Bronchial epithelial cell (primary cell): ENCODE measurements at places on chromosomes 16 and 17.

DNA sequence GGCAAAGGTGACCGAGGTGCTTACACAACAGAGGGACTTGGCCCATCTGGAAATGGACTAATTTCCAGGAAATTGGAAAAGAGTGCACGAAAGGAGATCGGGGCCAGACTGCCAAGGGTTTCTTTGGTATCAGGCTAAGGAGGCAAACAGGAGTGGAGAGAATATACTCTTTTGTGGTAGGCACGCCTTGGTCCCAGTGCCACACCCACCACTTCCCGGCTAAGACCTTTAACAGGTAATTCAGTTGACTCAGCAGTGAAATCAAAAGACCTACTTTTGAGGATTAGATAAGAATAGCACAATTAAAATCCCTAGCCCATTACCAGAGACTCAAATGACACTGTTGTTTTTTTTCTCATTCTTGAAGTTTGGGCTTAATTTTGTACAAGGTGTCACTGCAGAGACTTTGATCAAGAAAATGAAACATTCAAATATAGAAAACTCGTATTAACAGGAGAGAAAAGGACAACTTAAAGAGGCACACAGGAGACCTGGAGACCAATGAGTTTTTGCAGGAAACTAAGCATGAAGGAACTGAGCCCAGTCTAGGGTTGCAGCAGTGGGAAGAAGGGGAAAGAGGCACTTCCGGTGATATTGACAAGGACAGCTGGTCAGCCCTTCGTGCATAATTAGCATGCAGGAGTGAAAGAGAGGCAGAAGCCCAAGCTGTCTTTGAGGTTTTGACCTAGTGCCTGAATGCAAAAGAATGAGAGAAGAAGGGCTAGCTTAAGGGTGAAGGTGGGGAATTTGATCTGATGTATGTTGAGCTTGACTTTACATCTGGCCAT is 265.5 kb upstream of the CCL2 start:
- DNase-seq = no peak

DNA sequence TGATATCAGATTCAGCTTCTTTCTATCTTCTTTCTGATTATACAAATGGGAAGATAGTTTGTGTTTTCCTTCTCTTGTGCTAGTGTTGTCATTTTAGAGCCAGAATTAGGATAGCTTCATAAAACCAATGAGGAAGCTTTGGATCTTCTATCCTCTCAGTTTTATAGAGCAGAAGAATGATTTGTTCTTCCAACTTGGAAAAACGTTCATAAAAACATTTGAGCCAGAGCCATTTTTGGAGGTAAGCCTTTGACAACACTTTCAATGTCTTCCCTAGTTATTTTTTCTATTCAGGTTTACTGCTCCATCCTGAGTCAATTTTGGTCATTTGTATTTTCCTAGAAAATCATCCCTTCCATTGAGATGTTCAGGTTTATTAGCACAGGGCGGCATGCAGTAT is 91.2 kb upstream of the MYOCD start:
- DNase-seq = no peak

DNA sequence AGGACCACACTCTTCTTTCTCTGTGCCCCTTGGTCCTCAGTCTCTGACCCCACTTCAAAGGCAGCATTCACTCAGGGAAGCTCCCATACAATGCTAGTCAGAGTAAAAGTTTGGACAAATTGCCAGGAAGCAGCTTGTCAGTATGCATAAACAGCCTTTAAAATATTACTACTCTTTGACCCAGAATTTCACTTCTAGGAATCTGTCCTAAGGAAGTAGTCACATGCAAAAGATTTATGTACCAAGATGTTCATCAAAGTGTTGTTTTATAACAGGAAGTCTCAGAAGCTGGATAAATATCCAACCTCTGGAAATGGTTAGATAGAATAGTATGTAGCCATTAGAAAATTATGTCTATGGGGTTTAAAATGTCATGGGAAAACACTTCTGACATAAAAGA is 31.0 kb downstream of the MAPT start:
- DNase-seq = no peak

DNA sequence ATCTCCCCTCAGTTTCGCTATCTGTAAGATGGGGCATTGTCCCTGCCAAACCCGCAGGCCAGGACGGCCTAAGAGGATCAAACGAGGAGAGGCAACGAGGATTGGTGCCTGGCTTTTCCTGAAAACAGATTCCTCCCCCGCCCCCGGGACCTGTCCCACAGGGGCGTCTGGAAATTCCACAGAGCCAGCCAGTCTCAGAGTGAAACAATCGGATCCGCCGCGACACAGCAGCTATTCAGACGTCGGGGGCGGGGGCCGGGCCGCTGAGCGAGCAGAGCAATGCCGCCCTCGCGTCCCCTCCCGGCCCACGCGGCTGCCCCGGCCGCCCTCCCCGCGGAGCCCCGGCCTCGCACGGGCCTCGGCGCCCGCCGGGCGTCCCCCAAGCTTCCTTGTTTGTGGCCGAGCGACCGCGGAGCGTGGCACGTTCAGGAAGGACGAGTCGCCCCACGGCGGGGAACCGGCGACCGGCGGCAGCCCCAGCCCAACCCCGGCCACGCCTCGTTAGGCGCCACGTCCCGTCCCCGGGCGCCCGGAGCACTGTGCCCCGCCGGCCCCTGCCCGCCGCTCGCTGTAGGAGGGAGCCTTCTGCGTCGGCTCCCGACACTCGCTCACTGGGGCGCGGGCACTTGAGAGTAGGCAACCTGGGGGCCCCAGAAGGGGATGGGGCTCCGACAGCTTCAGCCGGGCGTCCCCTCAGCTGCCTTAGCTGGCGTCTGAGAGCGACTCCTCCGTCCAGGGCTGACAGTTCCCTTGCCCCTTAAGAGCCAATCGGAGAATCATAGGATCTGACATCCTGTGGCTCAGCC is 29.6 kb upstream of the PHOSPHO1 start:
- DNase-seq = peak; percentile 11

- no peak for DNase-seq
Measured at GRCh38 chr16:68369697-68370580, 59.1 kb downstream of the PRMT7 start.

DNA sequence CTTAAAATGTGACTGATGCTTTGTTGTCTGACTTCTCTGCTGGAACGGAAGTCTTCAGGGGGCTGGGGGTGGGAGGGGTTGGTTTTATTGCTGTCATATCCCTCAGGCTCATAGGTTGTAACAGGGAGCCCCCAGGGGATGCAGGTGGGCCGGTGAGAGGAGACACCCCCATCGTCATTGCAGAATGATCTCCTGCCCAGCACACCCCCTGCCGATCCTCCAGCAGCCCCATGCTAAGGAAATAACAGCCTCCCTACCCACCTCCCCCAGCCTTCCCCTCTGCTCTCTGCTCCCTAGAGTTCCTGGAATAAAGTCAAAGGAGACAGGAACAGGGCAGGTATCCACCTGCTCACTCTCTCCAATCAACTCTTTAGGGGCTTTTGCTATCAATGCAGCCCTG is 270.1 kb upstream of the TNRC6C start:
- DNase-seq = no peak

GRCh38 chr17:76554131-76554530 is 14.3 kb downstream of the PRCD start:
- DNase-seq = no peak

GRCh38 chr16:50996166-50996829 is 154.8 kb downstream of the SALL1 start:
- DNase-seq = no peak

- no peak for DNase-seq
Measured at GRCh38 chr16:10182222-10183053, at the start of gene GRIN2A. GRIN2A (minus strand) TSS chr16:10182428; CDS start chr16:10180411, 2,017 bp downstream.
